ENCODE measurements at places on chromosomes 16 and 17.

- DNase-seq: no peak
Measured at GRCh38 chr16:15542734-15543347, 100.1 kb downstream of the MARF1 start.

DNA sequence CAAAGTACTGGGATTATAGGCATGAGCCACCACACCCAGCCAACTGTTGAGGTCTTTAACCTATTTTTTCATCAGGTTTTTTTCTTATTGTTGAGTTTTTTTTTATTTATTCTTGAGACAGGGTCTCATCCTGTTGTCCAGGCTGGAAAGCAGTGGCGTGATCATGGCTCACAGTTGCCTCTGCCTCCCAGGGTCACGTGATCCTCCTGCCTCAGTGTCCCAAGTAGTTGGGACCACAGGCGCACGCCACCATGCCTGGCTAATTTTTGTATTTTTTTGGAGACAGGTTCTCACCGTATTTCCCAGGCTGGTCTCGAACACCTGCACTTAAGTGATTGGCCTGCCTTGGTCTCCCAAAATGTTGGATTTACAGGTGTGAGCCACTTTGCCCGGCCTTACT lies 95.9 kb downstream of the BCAS3 start:
- DNase-seq: no peak

DNA sequence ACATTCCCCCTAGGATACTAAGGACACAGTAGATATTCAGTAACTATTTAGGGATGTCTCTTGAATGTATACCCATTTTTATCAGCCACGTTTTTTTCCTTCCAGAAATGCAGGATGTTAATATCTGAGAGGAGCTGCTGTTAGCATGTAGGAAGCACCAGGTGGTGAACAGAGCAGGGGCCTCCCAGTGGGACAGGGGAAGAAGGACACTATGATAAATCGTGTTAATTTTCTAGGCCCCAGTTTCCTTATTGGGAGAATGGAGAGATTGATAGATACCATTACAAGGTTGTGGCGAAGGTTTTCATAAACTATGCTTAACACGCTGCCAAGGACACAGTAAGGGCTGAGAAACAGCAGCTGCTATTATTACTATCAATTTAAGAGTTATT lies 45.4 kb downstream of the PRSS54 start:
- no peak for DNase-seq

DNA sequence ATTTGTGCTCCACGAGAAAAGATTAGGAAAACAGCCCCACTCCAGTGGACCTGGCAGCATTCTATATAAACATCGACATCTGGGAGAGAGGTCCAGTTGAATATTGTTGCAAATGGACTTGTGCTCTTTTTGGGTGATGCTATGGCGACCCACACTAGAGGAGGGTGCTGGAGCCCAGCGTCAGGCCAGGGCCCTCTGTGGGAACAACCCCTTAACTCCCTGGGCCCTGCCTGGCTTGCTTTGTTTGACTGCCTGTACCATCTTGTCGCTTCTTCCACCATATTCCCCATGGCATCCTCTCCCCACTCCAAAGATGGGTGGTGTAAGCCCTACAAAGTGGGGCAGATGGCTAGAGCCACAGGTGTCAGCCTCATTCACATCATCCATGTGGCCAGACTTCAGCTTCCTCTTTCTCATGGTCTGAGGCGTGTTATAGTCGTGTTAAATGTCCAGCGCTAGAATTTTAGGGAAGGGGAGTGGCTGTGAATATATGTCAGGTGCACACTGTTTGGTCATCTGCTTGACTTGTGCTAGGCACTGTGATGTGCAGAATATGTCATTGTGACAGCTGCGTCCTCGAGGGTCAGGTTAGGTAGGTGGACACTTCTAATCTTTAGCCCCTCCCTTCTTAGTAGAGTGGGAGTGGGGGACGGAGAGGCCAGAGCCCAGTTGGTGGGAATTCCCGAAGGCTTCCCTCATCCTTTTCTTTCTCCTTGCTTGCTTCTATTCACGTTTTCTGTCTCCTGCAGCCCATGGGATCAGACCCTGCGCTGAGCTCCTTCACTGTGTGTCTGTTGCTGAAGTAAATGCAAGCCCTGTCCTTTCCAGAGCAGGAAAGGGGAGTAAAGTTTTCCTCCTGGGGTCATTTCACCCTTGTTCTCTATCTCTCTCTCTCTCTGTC lies 49.8 kb downstream of the MPRIP start:
- DNase-seq: no peak

GRCh38 chr17:55366020-55366481 lies 55.6 kb downstream of the MMD start:
- no peak for DNase-seq

DNA sequence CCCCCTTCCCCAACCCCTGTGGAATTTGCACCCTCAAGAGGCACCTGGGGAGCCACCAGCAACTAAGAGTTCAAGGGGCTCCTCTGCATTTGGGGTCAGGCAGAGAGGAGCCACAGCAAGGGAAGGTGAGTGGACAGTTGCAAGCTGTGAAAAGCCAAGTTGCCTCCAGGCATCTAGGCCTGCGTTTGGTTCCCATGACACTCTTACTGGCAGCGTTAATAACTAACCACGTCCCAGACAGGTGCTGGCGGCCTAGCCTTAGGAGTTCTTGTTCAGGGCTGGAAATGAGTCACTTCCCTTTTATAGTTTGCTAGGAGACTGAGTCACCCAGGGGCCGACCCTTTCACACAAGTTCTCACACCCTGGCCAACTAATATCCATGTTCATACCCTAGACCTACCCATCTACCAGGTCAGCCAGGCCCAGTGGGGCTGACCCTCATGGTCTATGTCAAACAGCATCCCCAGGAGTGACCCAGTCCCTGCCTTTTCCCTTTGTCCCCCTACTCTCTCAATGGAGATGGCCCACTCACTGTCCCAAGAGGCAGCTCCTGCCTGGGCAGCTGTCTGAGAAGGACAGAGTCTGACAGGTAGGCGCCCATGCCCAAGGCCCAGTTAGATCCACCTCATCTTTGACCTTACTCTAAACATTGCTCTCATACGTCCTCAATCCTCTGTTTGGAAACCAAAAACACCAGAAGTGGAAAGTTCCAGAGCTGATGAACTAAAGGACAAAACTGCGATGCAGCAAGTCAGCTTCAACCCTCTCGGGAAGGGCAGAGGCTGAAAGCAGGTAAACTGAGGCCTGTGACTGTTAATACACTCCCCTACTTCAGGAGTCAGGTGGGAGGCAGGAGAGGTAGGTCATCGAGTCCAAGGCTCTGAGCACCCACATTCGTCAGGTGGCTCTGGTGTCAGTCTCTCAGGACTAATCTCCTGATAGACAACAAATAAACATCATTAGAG lies 300.6 kb downstream of the SOX9 start:
- DNase-seq: no peak

DNA sequence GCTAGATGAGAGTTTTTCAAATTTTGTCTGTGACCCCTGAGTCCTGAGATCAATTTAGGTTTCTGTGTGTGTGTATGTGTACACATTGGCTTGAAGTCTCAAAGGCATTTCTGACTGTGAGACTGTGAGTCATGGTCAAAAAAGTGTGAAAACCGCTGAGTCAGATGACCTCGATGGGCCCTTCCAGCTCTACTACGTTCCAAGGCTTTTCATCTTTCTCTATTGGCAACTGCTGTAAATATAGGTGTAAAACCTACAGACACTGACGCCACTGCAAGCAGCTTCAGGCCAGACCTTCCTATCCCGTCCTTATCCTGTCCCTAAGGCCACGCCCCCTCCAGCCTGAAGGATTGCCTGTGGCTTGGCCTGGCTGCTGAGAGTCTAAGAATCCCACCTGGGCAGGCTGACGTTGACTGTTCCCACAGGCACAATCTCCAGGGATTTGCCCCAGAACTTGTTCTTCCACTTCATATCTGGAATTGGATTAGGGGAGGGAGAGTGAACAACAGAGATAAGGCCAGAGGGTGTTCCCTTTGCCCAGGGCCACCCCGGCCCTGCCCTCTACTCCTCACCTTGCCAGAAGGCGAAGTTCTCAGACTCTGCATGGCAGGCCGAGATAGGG lies 11.3 kb downstream of the OSBPL7 start:
- DNase-seq: no peak

DNA sequence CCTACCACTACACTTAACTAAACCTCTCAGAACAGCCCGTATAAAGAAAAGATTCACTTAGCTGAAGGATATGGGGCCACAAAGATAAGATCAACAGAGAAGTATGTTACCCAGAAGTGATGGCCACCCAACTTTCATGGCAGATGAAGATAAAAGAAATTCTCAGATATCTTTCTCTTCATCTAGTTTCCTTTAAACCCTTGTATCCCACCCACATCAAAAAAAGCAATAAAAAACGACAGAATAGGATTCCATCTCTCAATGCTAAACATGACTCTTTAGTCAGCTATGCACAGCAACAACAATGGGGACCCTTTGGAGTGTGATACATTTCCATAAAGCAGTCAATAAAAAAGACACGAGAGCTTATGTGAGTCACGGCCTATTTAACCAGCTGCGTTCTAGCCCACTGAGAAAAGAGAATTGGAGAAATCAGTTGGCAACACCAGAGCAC lies 86.6 kb downstream of the SNX11 start:
- DNase-seq: no peak

GRCh38 chr16:1290860-1291575 lies 18.4 kb upstream of the UBE2I start:
- no peak for DNase-seq

- no peak for DNase-seq
Measured at GRCh38 chr17:3968886-3969524, 4.8 kb upstream of the ATP2A3 start.

GRCh38 chr17:59124665-59125064 lies 18.0 kb upstream of the TRIM37 start:
- DNase-seq: no peak

DNA sequence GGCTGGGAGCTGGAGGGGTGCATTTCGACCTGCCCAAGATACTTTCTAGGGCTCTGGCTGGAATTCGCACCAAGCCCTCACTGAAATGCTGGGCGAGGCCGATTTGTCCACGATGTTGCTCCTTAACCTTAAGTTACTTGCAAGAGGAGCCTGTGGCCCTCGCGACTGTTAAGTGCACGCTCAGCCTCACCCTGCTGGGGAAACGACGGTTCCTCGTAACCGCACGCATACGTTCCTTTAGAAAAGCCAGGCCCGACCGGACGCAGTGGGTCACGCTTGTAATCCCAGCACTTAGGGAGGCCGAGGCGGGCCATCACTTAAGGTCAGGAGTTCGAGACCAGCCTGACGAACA lies 607 bp upstream of the NCOR1 start:
- peak; percentile 48 for DNase-seq

- DNase-seq: no peak
Measured at GRCh38 chr16:1610899-1611632, 806 bp downstream of the IFT140 start.

DNA sequence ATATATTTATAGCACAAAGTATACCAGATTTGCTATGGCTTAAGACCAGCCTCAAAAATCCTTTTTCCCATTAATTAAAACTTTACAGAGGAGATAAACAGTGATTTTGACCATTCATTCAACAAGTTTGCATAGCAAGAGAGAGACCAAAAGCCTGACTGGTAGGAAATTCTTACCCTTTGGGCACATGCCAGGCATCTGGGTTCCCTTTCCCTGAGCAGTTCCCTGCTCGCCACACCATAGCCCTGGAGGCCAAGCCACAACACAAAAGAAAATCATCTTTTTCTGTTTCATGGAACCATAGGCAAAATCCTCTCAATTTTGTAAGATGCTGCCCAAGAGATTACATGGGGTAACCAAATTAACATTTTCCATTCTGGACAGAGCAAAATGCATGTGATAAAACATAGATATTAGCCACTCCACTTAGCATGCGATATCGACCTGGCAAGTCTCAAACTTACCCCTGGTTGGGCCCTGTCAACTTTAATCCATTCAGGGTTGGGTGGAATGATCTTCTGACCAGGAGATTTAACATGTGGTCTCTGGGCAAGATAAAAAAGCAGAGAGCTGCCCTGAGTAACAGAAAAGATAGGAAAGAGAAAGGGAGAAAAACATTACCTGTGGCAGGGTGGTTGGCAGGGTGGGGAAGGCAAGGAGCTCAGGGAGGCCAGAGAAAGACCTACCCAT lies 57.6 kb upstream of the B4GALNT2 start:
- no peak for DNase-seq

GRCh38 chr16:68539711-68540239 lies 684 bp downstream of the ZFP90 start:
- no peak for DNase-seq

Data from substantia nigra (tissue), 51 donors.